Astrocyte (in vitro differentiated cells and primary cell): ENCODE measurements at places on chromosomes 12 and 14.
A peak's percentile ranks its signal among the peaks of the same experiment; 100 is the strongest.

DNA sequence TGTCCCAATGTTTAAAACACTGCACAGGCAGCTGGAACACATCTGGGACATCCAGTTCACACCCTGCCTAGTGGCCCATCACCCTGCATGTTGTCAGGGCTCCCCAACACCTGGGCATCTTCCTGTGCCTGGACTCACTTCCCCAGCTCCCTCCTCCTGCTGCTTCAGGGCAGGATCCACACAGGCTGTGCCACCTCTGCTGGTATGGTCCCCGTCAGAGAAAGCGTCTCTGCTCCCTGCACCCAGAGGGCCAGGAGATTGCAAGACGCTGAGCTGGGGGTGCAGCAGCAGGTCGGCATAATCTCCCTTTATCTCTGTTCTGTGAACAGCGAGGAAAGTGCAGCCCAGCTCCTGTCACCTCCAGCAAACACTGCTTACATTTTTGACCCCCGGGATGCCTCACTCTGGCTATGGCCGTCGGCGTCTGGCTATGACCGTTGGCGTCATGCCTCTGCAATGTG is 124.3 kb downstream of the ADGRD1 start:
- DNase-seq: no peak

DNA sequence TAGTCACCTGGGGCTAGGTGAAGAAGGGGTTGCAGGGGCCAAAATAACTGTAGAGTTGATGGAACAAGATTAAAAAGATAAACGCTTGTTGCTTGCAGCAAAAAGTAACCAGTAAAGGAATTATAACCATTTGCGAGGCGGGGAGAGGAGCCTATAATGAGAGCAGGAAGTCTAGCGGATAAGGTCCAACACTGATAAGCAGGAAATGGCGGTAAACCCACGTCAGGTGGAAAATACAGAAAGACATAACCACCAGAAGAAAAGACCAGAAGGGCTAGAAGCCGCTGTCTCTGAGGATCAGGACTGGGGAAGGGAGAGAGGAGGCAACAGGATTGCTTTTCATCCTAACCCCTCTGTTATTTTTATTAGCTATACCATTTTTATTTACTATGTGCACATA is 303.3 kb downstream of the DPF3 start:
- no peak for DNase-seq

DNA sequence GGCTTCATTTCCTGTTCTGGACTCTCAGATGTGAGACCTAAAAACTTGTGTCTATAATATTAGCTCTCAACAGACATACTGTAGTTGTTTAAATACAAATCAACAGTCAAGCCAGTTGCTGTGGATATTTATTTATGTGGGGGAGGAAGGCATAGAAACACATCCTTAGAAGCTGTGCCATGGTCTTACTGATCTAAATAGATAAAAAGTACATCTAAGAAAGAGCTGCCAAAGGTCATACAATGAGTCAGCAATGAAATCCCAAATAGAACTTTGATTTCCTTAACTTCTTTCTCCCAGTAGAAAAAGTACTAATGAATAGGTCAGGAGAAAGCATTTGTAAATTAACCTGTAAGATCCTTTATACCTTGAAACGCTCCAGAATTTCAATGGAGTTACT is 185.1 kb downstream of the AKAP6 start:
- no peak for DNase-seq

GRCh38 chr14:23074906-23075305 is 17.6 kb upstream of the CDH24 start:
- no peak for DNase-seq

- no peak for DNase-seq
These were observed 306.2 kb downstream of the TRHDE start for GRCh38 chr12:72578327-72578726.

DNA sequence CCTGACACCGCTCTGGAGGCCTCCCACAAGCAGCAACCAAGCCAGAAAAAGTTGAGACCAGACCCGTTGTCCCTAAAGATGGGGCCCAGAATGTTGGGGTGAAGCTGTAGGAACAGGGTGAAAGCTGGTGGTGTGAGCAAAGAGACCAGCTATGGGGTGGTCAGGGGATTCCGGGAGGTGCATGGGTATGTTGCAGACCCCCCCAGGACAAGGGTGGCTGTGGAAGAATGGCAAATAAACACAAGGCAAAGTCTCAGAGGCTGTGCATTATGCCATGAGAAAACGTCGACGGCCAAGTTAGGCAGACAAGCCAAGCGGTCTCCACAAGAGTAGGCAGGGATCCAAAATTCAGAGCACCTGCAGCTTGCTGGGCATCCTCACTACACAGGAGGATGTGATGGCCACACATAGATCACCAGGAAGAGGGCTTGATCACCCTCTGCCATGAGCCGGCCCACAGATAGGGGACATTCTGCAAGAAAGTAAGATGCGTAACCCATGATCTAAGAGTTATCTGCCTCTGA is 58.8 kb upstream of the KCNA1 start:
- DNase-seq: no peak

- no peak for DNase-seq
These were observed 1258.0 kb downstream of the FSCB start for GRCh38 chr14:43249116-43249515.

DNA sequence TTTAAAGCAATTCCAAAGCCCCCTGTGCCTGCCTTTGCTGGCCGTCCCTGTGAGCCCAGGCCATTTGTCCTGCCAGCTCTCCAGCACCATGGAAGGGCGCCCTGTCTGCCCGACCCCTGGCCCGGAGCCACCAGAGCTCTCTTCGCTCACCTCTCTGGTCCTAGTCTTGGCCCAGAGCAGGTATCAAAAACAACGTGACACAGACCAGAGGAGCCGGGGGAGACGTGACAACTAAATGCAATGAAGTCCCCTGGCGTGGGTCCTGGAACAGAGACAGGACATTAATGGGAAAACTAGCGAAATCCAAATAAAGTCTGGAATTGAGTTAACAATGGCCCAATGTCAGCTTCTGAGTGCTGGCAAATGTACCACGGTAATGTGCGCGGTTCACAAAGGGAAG is 83.2 kb upstream of the DIO3 start:
- no peak for DNase-seq

- no peak for DNase-seq
These were observed 3.9 kb upstream of the LRP1 start for GRCh38 chr12:57124261-57124877.

- DNase-seq: no peak
These were observed 40.8 kb downstream of the TGFB3 start for GRCh38 chr14:75941030-75941429.

DNA sequence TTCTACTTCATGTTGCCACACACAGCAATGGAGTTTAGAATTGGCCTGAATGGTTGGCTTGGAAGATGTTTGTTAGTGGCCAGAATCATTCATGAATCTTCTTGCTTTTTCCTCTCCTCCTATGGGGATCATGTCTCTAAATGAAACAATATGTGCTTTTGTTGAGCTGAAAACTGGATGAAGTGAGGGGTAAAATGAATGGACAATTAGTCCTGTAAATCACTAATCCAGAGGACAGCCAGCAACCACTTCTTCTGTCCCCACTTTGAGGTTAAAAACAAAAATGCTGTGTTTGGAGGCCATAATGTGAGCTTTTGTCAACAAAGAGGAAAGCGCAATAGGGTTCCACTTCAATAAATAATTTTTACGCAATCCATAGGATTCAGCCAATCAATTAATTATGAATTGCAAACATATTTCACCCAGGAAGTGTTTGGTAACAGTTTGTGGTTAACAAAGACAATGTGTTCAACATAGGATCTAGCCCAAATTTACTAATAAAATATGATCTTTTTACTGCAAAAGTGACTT is 30.3 kb upstream of the AMIGO2 start:
- no peak for DNase-seq

DNA sequence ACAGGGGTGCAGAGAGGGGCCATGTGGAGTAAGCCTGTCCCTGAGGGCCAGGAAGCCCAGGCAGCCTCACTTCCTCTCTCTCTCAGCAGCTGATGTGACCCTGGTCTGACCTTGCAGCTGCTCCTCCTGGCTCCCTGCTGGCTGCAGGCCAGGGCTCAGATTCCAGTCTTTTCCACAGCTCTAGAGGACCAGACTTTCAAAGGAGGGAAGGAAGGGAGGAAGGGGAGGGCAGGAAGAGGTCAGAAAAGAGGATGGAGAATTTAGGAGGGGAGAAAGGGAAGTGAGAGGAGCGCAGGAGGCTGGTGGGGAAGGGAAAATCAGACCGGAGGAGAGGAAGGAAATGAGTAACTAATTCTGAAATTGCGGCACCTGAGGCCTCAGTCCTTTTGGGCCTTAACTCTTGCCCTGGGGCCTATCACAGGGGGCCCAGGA is 40.9 kb upstream of the VASH1 start:
- peak; percentile 12 for DNase-seq

GRCh38 chr14:72237722-72238666 is 305.8 kb downstream of the RGS6 start:
- no peak for DNase-seq

DNA sequence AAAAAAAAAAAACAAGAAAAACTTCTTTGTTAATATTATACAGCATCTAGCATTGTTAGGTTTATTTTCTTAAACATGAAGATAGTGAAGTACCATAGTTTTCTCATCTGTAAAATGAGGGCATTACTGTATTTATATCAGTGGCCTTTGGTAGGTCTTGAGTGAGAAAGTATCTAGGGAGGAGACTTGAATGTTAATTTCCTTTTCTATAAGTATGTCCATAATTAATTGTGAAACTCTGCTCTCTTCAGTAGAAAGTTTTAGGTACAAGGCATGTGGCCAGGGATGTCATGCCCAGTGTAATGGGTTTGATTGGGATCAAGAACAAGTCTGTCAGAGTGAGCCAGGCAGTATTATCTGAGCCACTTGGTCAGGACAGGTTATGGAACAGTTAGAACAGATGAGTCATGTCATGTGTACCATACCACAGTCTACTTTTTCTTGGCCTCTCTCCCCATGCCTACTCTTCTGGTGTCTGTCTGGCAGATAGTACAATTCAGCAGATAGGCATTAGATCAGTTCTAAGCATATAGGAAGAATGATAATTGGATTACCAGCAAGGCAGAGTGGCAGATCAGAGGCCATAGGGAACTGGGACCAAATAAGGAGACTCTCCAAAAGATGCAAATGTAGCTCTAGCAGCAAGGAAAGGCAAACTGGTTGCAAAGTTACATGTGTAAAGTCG is 30.4 kb downstream of the FBXO34 start:
- peak; percentile 63 for DNase-seq

GRCh38 chr12:19048943-19049342 is 80.6 kb upstream of the PLEKHA5 start:
- DNase-seq: peak; percentile 28

- DNase-seq: no peak
These were observed 90.8 kb upstream of the TMEM132D start for GRCh38 chr12:129994634-129995033.

- DNase-seq: no peak
These were observed 501 bp upstream of the HSP90B1 start for GRCh38 chr12:103929784-103930033.

DNA sequence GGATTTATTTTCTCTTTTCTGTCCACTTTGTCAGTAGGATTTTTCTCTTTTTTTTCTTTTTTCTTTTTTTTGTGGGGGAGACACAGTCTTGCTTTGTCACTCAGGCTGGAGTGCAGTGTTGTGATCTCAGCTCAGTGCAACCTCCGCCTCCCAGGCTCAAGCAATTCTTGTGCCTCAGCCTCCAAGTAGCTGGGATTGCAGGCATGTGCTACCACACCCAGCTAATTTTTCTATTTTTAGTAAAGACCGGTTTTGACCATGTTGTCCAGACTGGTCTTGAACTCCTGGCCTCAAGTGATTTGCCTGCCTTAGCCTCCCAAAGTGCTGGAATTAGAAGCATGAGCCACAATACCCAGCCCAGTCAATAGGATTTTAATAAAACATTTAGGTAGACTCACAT is 21.0 kb upstream of the TBK1 start:
- DNase-seq: no peak

GRCh38 chr12:124994437-124994975 is 1.1 kb downstream of the BRI3BP start:
- peak; percentile 4 for DNase-seq

- no peak for DNase-seq
These were observed 26.2 kb upstream of the GPATCH2L start for GRCh38 chr14:76125511-76125910.
